Stimulated activated CD4-positive, alpha-beta T cell treated with anti-CD3 and anti-CD28 coated beads, Interleukin-1b, Interleukin-23, amount 100 ng/mL, for 4 hours (primary cell): ENCODE measurements at places on chromosomes 11 and 22.
A peak's percentile ranks its signal among the peaks of the same experiment; 100 is the strongest.

DNA sequence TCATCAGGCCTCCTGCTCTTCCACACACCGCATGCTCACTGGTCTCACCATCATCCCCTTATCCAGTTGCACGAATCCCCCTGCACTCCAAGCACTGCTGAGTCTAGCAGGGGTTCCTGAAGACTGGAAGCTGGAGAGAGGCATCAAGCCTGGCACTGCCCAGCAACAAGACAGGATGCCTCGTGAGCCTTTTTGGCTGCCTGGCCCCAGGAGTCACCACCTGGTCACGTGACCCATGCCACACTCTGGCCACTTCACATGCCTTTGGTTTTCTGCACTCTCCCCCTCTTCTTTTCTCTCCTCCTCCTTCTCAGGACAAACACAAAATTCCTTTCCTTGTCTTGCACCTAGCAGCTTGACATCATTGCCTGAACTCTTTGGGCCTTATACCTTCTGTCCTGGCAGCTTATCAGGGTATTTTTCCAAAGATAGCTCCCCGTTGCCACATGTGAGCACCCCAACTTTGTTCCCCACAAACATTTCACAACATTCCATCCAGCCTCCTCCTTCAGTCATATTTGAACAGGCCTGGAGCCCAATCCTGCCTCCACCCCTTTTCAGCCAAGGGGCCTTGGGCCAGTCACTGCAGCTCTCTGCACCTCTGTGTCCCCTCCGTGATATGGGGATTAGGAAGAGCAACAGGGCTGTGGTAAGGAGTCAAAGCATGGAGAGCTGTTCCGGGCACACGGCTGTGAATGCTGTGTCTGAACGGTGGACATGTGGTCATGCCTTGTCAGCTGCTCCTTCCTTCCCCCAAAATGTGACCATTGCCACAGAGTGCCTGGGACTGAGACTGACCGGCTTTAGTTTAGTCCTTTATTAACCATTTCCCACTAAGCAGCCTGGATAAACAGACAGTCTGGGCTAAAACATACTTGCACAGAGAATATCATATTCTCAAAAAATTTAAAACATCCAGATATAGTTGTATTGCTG lies 2.8 kb upstream of the PACSIN2 start:
- no peak for DNase-seq

DNA sequence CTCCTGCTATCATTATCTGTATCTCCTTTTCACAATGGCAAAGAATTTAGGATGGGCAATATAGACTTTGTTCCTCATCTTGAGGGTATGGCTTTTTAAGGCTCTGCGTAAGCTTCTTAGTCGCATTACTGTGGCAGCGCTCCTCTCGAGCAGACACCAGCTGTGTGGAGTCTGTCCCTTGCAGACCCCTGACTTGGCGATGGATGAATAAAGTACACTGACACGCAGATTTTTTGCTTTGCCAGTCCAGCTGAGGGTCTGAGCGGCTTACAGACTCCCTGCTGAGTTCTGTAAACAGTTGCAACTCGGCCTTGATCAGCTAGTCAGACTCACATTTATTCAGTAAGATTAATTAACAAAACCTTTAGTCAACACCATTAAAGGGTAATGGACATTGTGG lies 390.0 kb upstream of the CNTN5 start:
- no peak for DNase-seq

- DNase-seq: peak; percentile 24
Observed at GRCh38 chr11:96075532-96075959, 151.6 kb upstream of the MTMR2 start.

- DNase-seq: no peak
Observed at GRCh38 chr11:71178076-71178475, 74.3 kb downstream of the SHANK2 start.

DNA sequence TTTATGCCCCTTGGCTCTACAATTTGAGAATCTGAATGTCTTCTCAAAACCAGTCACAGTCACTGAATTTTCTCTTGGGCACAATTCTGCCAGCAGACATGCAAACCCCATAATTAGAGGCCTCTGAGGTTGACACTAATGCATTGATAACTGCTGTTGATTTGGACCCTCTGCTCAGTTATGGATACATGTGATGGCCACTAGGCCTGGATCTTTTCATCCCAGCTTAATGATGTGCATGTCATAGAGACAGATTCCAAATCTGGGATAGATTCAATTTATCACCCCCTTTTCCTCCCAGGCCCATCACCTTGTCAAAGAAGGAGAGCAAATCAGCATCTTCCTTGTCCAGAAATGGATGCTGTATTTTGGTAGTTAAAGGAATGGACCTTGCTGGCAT lies 92.2 kb downstream of the C11orf91 start:
- no peak for DNase-seq

DNA sequence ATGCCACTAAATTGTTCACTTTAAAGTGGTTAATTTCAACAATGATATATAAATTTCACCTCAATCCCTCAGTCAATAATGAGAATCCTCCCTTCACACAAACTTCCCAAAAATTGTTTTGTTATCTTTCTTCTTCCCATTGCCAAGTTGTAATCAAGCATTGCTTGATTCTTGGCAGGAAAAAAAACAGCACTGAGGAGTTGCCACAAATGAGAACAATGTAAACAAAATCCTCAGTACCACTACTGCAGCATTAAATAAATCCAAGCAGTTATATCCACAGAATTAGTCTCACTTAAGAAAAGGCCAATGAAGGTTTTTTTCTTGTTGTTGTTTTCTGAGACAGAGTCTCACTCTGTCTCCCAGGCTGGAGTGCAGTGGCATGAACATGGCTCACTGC lies 38.2 kb downstream of the FAM168A start:
- DNase-seq: no peak

DNA sequence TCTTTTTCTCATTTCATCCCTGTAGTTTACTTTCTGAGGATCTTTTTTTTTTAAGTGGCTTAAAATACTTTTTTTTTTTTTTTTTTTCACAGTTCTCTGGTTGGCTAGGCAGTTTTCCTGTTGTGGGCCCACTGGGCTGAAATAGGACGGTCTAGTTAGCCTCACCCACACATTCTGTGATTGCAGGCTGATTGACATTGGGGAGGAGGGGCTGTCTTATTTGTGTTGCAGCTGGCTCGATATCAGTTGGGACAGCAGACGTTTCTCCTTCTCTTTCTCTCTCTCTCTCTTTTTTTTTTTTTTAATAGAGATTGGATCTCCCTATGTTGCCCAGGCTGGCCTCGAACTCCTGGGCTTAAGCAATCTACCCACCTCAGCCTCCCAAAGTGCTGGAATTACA lies 6.9 kb downstream of the BCR start:
- DNase-seq: no peak

GRCh38 chr11:126963603-126964363 lies 36.8 kb downstream of the KIRREL3 start:
- DNase-seq: no peak

DNA sequence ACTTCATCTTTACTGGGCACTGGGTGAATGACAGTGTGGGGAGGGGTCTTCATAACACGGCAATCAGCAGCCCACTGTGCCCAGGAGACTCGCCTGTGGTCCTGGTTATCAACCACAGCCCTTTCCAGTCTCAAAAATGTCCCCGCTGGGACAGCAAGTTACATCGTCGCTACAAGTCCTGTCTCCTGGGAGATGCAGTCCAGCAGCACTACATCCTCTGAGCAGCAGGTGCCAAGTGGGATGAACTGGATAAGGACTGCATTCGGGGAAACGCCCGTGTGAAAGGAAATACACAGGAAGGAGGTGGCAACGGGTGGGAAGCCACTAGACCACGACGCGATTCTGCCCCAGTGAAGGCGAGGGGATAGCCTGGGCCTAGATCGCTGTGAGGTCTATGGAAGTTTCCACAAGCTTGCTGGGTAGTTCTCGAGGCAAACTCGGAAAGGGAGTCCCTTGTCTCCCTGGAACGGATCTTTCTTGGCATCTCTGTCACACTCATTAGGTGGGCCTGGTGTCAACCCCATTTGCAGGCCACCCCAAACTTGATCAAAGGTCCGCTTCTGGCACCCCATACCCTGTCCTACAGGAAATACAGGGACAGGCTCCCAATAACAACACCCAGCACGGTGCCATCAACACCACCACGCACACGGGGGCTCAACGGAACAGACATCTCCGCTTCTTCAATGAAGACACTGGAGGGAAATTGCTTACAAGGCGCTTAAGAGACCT lies 4.4 kb downstream of the ASCL2 start:
- no peak for DNase-seq

- DNase-seq: no peak
Observed at GRCh38 chr11:15975742-15976141, 380.6 kb downstream of the SOX6 start.

DNA sequence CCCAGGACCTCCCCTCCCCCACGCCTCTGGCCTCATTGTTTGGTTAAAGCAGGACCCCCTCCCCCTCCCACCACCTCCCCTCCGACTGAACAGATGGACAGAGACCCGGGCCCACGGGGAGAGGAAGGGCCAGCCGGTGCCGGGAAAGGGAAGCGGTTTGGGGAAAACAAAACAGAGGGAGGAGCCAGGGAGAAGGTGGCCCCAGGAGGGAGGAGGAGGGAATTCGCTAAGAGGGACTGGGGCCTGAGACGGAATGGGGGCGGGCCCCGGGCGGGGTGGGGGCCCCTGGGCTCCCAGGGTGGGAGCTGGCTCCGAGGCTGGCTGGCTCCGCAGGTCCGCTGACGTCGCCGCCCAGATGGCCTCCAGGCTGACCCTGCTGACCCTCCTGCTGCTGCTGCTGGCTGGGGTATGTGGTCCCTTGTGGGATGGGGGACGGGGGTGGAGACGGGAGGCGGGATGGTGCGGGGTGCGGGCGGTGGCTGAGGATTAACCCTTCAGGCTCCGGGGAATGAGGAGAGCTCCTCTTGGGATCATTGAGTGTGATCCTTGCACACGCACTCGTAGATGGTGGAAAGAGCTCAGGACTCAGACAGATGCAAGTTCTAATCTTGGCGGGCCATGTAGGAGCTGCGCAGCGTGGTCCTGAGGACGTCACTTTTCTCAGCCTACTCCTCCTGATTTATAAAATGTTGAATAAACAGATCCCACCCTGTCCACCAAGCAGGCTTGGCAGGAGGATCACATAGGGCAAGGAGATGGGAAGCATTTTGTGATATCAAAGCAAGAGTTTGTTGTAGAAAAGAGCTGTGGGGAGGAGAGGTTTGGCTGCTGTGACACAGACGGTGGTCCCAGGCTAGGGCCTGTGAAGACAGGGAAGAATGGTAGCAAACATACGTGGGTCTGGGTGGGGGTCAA lies 688 bp downstream of the SERPING1 start:
- DNase-seq: no peak

DNA sequence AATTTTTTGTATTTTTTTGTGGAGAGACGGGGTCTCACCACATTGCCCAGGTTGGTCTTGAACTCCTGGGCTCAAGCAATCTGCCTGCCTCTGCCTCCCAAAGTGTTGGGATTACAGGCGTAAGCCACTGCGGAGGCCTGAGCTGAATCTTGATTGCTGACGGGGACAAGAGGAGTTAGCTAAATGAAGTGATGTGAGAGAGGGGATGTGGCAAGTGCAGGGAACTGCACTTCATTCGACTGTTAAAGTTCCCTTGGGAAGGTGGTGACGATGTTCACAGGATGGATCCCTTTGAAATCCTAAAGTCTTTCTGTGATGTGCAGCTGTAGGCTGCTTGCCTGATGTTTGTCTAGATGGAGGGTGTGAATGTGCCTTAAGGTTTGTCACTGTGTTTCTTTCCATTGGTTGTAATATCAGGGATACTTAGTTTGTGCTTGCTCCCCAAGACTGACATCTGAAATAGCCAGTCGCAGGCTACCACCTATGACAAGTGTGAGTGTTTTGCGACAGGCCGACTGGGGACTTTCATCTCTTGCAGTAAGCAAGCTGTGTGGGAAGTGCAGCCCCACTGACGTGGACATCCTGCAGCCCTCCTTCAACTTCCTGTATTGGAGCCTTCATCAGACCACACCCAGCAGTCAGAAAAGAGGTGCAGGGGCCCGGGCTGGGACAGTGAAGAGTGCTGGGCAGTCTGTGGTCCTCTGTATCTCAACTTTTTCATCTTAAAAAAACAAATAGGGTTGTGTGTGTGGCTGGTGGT lies 19.6 kb upstream of the CCDC134 start:
- DNase-seq: peak; percentile 58

GRCh38 chr22:42066937-42067336 lies 3.7 kb downstream of the NAGA start:
- DNase-seq: no peak

DNA sequence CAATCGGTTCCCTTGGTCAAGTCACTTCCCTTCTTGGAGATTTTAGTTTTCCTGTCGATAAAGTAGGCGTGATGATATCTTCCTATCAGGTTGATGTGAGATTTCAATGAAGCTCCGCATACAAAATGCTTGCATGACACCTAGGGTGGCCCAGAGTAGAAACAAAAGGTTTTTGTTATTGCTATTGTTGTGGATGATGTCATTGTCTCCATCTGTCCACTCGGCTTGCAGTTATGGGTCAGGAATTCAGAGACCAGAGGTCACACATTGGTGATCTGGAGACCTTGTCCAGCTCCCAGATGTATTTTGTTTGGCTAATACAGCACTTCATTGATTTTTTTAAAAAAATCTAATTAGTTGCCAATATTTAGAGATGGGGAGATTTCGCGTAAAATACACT lies 382.1 kb downstream of the MN1 start:
- DNase-seq: no peak

DNA sequence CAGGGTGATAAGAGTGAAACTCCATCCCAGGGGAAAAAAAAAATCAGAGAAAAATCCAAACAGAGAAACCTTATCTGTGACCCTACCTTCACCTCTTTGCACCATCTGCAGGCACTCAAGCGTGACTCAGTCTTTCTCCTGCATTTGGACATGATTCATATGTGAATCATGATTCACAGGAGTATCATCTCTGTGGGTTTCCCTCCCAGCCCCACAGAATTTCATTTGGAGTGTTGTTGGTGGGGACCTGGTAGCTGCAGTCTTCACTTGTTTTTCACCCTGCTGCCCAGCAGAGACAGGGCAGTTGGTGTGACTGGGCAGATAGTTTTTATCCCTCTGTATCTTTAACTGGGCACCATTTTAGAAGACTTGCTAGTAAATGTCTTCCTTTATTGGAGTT lies 75.7 kb downstream of the DEPDC5 start:
- peak; percentile 18 for DNase-seq

DNA sequence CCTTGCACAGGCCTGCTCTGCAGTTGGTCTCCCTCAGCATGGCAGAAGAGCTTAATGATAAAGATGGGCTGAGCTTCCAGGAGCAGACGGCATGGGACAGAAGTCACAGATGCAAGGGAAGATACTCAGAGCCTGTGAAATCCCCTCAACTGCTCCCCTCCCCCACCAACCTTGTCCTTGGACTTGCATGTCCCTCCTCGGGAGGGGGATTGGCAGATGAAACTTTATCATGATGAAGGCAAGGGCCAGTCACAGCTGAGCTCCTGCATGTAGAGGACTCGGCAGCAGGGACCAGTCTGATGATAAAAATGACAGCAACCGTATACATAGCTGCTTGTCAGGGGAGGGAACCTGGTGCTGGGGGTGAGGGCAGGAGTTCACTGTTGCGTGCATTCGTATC lies 6.8 kb upstream of the SLC22A8 start:
- DNase-seq: no peak

- DNase-seq: no peak
Observed at GRCh38 chr22:35631597-35631996, 14.5 kb upstream of the MB start.

- DNase-seq: no peak
Observed at GRCh38 chr11:88697139-88697538, 359.6 kb upstream of the CTSC start.

DNA sequence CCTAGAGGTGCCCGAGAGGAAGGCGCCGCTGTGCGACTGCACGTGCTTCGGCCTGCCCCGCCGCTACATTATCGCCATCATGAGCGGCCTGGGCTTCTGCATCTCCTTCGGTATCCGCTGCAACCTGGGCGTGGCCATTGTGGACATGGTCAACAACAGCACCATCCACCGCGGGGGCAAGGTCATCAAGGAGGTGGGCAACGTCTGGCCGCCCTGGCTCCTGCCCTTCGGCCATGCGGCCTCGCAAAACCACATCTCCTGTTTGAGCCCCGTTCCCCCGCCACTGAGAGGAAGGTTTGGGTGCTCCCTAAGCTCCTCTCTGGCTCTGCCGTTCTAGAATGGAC lies 3.4 kb downstream of the SLC17A6 start:
- no peak for DNase-seq
